ENCODE measurements at places on chromosomes 3 and 15. TPM values are rescaled to one million over a fixed set of nuclear protein-coding genes. Genes with fewer than 3 reads are reported as not detected.
A peak's percentile ranks its signal among the peaks of the same experiment; 100 is the strongest.

DNA sequence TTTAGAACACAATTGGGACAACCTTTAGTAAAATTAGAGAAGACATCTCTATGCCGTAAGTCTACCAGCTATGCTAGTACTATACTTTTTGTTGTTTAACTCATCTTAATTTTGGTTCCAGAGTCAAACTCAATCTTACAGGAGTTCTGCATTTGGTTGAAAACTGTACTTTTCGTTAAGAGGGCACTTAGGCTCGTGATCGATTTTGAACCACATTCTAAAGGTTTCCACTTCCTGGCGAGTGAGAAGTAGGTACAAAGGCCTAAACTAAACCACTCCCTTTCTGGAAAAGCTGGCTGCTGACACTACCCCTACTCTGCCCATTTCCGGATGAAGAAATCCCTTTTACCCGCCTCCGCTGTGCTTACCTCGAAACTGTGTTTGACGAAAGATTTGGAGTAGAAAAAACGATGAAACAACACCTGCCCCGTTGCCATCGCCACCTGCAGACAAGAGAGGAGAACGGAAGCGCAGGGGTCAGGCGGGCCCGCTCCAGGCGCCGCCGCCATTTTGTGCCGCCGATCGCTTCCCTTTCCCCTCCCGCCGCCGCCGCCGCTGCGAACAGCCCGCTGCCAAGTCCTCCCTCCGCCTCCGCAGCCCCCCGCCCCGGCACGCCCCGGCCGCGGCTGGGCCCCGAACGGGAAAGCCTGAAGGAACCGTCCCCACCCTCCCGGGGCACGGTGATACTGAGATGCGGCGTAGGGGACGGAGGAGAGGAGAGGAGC is 748 bp downstream of the CCNL1 start:
- peak; percentile 49 for DNase-seq

GRCh38 chr3:12316729-12317351 is 28.0 kb downstream of the PPARG start:
- DNase-seq: no peak

- no peak for DNase-seq
Measured at GRCh38 chr15:98803228-98804056, 155.1 kb downstream of the IGF1R start.

GRCh38 chr3:43770426-43771103 is 79.8 kb downstream of the ABHD5 start:
- no peak for DNase-seq

DNA sequence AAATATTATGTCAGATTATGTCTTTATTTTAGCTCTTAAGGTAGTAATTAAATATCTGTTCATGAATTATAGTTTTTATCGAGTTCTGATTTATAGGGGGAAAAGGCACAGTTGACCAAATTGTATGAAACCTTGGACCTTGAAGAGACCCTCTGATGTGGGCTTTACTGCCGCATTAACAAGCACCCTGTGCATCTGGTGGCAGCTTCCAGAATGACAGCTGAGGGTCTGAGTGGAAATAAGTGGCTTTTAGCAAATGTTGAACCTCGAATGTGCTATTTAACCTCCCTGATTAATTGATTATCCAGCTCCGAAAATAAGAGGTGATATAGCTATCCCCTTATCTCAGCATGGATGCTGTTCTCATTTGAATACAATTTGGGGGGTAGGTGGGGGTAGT is 87.0 kb downstream of the TMEM108 start:
- DNase-seq: no peak

GRCh38 chr3:127411083-127411727 is 123.4 kb upstream of the PRR20G start:
- no peak for DNase-seq

- no peak for DNase-seq
Measured at GRCh38 chr15:86042226-86042625, 37.4 kb upstream of the AGBL1 start.

DNA sequence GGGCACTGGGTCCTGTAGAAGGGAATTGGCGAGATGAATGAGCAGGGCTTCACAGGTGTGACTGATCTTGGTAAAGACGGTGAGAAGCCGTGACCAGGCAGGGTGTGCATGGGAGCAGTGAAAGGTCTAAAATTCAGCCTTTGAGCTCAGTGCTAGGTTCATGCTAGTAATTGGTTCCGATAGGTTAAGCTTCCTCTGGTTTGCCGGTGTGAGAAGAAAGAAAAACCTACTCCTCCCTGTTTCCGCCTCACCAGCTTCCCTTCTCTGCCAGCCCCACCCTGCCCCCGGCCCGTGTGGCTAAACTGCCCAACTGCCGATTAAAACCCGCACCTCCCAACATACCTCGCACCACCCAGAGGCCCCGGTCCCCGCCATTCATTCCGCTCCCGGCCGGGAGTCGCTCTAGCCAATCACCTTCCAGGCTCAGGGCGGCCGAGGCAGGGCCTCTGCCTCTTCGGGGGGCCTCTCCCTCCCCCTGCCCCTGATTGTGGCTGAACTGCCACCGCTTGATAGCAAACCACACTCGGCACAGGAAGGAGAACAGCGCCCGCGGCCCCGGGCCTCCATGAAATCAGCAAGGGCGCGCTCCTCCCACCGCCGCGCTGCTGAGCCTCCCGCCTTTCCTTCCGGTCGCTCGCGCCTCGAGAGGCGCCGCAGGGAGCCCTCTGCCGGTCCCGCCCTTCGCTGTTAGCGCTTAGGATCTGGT is 7.3 kb upstream of the NRROS start:
- peak; percentile 73 for DNase-seq

- no peak for DNase-seq
Measured at GRCh38 chr15:56725386-56725785, 7.9 kb downstream of the ZNF280D start.

DNA sequence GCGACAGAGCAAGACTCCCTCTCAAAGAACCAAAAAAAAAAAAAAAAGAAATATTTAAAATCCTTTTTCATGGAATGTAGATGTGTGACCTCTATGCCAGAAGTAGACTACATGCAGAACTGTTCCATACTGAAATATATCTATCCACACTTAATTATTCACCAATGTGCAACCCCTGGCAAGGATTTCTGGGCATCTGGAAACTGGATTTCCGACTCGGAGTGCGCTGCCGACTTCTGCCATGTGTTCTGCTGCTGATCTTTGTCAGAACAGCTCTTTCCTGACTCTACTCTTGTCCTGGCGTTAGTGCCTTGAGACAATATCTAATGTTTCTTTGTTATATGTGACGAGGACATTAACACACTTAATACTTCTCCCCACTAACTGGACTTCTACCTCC is 11.7 kb downstream of the LIPH start:
- no peak for DNase-seq

MESP2 gene
- total RNA-seq: 0.27 TPM

PGBD4 gene
- total RNA-seq: 3.0 TPM

CFAP92 gene
- total RNA-seq: 0.16 TPM

Data from SK-MEL-5 (cell line).